ENCODE measurements at places on chromosomes 1 and 21.

GRCh38 chr1:11671544-11672286, 7.7 kb downstream of the FBXO6 start:
- no peak for DNase-seq

DNA sequence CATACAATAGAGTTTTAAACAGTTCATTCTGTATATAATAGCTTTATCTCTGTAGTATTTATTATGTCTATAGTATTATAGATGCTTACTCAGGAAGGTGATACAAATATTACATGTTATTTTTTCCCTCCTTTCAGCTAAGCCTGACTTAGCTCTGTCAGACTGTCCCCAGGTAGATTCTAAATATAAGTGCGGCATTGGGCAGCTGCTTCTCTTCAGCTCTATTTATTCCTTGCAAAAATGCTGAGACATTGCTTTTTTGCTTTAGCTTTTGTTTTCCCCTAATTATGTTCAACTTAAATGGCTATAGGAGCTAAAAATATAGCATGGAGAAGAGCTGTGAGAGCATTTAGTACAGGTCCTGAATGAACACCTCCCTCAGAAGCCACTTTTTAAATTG, 203.2 kb upstream of the BEND5 start:
- DNase-seq = no peak

DNA sequence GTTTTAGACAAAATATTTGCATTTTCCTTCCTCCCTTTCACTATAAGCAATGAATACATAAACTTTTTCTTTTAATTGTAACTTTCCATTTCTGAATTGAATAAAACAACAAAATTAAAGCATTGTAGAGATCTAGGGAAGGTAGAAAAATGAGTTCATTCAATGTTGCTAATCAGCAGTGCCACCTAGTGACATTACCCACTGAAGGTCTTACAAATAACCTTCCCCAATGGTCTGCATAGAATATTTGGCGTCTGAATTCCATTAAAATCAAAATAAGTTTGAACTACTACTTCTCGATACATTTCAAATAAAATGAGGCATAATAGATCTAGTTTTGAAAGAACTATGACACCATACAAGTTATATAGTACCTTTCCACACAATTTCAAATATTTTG, 19.6 kb downstream of the FH start:
- no peak for DNase-seq

DNA sequence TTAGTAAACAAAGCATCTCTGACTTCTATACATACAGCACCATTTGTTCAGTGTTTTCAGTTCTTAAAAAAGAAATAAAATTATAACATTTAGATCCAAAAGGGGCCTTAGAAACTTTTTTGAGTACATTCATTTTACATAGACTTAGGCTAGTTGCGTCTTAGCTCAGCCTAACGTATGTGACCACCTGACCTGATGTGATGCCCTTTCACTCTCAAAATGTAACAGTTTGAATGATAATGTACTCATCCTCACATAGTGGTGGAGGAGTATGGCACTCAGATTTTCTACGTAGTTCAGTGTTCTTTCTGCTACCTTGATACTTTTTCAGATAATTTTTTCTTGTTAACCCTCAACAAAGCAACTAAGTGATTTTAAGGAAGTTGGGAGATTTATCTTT, 43.4 kb downstream of the RPRD2 start:
- no peak for DNase-seq

GRCh38 chr1:194698908-194699318, 1512.5 kb upstream of the B3GALT2 start:
- DNase-seq = no peak

- no peak for DNase-seq
Observed at GRCh38 chr1:61271412-61271789, 189.0 kb downstream of the NFIA start.

GRCh38 chr1:176559474-176559873, 96.5 kb downstream of the PAPPA2 start:
- DNase-seq = no peak

GRCh38 chr1:43293896-43294760, 6.7 kb upstream of the TIE1 start:
- DNase-seq = no peak

DNA sequence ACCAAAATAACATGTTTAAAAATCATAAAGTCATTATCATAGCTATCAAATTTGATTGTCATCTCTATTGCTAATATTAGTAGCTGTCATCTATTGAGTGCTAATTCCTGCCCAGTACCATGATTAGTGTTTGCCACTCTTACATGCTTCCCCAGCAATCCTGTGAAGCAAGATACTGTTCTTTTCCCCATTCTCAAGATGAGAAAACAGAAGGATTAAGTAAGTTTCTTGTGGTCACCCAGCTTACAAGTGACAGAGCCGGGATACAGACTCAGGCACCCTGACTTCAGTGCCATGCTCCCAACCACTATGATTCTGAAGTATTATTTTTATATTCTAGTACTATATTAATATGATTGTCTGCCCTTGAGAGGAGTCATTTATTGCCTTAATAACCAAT, 36.5 kb downstream of the LRRC8C start:
- DNase-seq = no peak

DNA sequence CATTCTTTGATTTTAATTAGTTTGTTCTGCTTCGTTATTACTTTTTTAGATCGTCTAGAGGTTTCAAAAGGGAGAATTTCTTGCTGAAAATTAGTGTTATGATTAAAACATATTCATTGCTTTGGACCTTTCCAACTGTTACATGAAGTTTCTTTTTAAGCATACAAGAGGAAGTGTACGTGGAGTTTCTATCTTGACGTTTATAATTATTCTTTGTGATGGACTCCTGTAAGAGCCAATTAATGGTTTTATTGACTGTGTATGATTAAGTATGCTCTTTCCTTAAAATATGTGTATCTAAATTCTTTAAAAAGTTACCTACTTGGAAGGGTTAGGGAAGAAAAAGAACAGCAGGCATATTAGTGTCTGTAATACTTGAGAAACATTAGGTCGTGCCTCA, 37.8 kb downstream of the SPEN start:
- no peak for DNase-seq

GRCh38 chr1:65255035-65255655, 54.2 kb upstream of the DNAJC6 start:
- no peak for DNase-seq

DNA sequence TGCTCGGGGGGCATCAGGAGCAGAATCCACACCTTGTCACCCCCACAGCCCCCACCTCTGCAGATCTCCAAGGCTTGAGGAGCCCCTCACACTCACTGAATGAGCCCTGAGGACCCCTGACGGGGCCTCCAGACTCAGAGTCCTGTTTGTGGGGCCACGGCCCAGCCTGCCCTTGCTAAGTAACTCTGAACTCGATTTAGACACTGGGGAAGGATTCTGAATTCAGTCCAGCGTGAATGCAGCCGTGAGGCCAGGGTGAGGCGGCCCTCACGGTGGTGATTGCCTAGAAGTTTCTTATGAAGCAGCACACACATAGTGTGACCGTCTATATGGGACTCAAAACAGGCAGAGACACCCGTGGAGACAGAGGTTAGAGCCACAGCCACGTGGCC, 58.9 kb upstream of the ADARB1 start:
- no peak for DNase-seq

DNA sequence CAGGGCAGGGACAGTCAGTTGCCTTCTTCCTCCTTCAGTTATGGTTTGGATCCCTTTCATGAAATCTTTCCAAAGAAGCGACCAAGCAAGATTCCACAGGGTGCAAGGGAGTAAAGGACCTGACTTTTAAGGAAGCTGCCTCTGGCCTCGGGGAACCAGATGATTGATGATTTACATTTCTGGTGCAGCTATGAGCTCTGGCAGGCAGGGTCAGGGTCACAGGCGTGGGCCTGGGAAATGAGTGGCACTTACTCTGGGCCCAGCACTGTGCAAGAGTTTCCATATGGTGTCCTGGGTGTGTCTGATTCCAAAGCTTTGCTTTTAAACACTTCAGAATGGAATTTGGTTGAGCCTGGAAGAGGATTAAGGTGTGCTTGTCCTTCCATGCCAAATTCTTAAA, 7.2 kb upstream of the CRABP2 start:
- no peak for DNase-seq

DNA sequence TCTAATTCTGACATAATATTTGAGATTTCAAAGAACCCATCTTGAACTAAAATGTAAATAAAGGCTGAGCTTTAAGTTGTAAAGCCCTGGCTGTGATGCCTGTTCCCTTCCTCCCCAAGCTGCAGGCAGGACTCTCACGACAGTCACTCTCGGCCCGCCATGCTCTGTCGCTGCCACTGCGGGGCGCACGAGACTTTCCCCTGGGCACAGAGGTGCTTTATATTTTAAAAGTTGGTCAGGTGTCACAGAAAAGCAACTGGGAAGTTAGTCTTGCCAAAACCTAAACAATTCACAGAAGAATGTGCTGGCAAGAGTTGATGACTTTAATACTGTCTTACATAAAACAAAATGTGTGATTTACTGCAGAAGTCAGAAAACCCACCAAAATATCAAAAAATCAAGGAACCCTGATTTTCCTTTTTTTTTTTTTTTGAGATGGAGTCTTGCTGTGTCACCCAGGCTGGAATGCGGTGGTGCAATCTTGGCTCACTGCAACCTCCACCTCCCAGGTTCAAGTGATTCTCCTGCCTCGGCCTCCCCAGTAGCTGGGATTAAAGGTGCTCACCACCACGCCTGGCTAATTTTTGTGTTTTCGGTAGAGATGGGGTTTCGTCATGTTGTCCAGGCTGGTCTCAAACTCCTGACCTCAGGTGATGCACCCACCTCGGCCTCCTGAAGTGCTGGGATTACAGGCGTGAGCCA, 10.7 kb downstream of the LRRC47 start:
- no peak for DNase-seq

DNA sequence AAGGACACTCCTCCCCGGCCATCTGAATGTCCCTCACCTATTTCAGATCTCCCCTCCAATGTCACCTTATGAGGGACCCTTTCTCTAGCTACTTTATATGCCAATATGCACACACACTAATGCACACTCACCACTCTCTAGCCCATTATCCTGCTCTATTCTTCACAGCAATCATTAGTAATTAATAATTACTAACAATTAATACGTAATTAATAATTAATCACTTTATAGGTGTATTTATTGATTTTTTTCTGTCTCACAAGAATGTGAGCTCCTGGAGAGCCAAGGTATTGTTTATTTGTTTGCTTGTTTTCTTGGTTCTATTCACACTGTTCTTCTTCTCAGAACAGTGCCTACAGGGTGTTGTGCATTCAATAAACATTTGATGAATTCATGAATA, 385.2 kb upstream of the DUSP10 start:
- no peak for DNase-seq

- DNase-seq = peak; percentile 96
Observed at GRCh38 chr1:225735252-225736149, 42.1 kb upstream of the SRP9 start.

GRCh38 chr1:2804628-2805351, 3.3 kb upstream of the TTC34 start:
- no peak for DNase-seq

DNA sequence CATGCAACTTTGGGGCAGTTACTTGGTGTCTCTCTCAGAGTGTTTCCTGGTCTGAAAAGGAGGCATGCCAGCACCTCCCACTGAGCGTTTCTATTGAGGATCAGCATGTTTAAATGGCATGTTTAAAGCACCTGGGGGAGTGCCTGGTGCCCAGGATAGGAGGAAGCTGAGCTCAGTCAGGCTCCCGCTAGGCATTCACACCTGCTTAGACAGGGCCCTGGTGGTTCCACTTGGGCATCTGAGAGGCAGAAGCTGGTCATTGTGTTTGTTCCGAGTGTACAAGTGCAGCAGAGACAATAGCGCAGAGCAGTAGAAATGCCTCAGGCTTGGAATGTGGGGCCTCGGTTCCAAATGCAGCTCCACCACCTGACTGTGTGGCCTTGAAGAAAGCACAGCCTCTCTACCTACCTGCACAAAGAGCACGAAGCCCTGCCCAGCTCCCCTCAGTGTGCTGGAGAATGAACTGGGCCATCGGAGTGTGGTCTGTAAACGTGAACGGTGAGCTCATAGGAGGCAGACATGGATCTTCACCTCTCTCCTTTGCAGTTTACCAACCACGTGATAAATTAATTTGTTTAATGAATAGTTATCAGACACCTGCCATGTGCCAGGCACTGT, 20.3 kb upstream of the TMEM222 start:
- no peak for DNase-seq

GRCh38 chr21:44714905-44715304, 3.5 kb upstream of the TSPEAR start:
- DNase-seq = no peak

GRCh38 chr1:187091666-187092065, 262.9 kb downstream of the PLA2G4A start:
- DNase-seq = no peak

DNA sequence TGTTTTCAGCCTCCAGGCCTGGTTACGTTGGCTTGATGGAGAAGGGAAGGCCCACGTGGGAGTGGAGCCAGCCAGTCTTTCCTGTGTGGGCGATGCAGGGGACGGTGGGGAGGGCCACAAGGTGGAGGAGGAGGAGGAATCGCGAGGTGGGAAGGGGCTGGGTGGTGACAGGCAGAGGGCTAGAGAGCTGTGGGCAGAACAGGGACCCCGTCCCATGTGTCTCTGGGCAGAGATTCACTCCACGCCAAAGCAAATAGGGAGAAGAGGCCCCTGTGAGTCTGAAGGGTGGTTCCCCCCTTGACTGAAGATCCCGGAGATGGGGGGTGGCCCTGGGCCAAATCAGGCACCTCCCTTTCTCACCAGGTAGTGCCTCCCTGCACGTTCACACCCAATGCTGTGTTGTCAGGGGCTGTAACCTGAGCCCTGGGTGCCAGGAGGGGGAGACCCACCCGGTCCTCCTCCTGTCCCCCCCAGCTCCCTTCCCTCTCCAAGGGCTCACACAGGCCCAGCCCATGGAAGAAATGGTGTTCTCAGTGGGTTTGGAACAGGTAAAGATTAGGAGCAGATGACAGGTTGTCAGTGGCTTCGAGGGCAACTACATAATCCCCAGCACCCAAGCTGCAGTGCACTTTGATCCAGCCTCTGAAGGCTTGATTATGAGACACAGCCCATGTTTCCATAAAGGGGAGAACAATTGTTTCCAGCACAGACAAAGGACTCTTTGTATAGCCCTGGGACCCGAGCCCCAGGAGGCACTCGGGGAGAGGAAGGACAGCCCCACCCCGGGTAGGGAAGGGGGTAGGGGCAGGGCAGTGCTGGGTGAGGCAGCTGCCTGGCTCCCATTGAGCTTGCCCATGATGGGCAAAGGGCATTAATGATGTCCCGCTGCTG, 37.7 kb upstream of the GPR37L1 start:
- DNase-seq = no peak

All from HS-5 (cell line).